ENCODE measurements at places on chromosomes 12 and 14.

DNA sequence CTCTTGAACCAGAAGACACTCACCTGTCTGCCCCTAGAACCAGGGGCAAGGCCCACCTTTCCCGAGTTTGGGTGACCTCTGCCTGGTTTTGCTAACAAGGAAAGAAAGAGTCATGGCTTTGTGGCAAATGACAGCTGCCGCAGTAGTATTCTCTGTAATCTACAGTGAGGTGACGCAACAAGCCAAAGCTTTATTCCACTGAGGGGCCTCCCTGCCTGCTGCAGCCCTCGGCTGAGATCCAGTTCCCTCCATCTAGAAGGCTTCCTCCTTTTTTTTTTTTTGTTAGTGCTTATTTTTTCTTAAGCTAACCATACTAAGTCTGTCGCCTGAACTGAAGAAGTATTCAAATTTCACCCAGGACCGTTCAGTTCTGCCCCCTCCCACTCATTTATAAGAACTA lies 142.3 kb upstream of the TMCC3 start:
- DNase-seq, result no peak

DNA sequence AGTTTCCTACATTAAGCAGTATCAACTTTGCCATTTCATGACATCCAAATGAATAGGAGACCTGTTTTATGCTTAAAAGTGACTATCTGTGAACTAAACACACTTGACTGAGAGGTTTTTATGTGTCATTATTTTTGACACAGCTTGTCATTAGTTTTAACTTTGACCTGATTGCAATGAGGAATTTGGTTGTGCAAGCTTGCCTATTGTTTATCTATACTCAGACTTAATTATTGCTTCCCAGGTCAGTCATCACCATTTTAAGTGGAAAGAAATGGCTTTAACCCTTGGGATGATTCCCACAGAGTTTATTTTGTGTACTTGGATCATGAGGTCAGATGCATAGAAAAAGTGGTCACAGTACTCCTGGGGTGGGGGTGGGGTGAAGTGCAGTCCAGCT lies 171.0 kb upstream of the PRICKLE1 start:
- DNase-seq, result no peak

- DNase-seq, result no peak
Observed at GRCh38 chr12:52271158-52271557, 3.3 kb upstream of the KRT86 start.

DNA sequence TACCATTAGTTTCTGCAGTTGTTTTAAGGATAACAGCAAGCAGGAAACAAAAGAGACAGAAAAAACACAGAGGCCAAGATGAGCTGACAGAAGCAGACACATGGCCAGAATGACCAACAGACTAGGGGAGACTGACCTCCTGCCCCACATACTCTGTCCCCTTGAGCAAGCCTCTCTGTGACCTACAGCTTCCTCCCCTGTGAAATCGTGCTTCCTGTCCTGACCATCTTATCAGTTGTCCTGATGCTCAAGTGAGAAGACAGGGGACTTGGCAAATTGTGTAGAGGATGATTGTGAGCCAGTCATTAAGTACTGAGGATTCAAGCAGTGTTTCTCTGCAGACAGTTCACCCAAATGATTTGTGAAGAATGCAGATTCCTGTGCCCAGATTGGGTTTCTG lies 229.0 kb downstream of the SLC41A2 start:
- DNase-seq, result no peak

- DNase-seq, result no peak
Observed at GRCh38 chr14:22569106-22569736, 19.8 kb downstream of the DAD1 start.
